ENCODE measurements at places on chromosomes 7 and 10.

DNA sequence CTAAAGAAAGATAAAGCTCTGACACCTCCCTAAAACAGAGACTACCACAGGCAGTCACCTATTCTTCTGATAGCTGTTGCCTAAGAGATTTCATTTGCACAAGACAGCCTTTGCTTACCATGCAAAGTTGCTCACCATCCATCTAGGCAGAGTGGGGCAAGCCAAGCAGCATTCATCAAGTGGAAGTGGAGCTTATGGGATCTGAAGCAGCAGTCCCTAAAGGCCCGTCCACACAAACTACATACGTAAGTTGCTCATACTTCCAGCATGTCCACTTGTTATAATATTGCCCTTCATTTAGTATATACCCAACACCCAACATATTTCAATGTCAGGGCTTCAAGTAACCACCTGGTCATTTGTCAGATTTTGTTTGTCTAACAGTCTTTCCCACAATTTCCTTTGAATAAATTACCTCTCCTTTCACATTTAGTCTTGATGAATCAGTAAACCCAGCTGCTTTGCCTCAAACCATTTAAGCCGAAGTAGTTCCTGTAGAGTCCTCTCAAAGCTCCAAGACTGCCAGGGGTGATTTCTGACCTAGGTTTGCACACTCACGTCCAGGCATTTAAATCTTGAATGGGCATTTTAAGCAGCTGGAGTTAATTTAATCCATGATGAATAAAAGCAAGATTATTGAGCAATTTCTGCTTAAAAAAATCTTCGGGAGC is 67.9 kb downstream of the ATAD1 start:
- DNase-seq: no peak

DNA sequence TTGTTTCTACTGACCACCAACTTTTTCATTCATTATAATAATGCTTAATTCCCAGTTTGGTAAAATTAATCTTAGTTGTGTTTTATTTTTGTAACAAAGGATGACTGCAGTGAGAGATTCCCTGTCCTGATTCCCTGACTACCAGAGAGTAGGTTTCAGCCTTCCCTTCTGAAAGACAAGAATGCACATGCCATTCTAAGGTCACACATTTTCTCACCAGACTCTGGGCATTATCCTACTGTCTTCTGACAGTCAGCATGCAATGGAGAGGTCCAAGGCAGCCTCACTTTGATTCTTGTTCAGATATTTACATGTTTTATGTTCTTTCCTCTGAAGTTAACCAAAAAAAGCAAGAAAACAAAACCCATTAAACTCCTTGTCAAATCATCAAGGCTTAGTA is 372.7 kb upstream of the CDC14C start:
- no peak for DNase-seq

DNA sequence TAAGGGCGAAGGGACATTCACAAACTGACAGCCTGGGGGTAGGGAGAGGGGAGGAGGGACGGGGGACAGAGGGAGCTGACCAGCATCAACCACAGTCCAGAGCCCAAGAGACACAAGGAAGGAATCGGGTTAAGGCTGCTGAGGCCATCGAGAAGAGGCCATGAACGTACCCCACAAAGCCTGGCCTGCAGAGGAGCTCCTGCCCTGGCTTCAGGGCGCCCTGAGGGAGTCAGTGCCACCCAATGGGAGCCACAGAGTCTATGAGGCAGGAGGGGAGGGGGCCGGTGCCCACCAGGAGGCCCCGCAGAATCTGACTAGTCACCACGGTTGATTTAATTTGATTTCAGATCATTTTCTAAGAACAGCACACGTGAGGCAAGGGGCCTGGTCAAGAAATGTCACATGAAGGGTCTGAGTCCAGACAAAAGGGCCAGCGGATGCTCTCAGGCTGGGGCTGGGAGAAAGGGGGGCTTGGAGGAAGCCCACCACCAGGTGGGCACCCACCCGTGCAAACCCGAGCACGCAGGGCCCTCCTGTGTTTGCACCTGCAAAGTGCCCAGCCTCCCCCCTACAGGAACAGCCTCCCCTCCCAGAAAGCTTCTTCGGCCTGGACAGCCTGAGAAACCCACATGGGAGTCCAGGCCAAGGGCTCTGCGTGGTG is 40.4 kb downstream of the CAMK2B start:
- no peak for DNase-seq

GRCh38 chr7:40629891-40630290 is 495.1 kb downstream of the SUGCT start:
- no peak for DNase-seq

DNA sequence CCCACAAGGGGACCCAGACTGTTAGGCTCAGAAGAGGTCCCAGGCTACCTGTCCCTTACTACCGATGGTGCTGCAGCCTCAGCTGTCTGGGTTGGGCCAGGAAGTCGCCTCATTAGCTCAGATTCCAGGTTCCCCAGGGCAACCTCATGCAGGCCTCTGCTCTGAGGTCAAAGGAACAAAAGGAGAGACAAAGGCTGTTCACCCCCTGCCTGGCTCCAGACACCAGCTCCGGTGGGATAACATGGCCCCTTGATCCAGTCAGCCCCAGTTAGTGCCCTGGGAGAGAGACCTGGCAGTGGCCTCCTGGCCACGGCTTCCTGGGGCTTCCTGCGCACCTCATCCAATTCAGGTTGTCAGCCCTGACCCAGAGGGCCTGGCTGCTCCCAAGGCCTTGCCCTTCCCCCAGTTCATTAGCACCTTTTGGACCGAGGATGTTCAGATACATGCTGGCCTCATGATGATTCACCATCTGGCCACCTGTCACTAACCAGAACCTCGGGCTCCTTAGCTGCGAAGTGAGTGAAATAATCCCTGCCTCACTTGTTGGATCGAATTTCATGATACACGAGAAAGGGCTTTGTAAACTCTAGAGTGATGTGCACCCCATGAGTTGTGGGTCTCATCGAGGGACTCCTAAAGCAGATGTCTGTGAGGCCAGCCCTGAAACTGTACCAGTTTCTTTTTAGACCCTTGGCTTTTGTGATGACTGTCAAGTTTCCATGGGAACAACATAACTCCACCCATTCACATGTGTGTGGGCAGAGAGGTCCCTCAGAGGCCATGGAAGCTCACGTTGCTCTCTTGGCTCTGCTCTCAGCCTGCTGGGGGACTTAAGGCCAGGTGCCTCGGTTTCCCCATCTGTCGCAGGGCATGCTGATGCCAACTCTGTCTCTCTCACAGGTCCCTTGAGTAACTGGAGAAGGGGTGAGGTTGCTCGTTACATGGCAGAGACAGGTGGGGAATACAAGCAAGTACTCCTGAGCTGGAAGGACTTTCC is 79.5 kb upstream of the PCBD1 start:
- DNase-seq: no peak

- DNase-seq: no peak
These were observed 33.2 kb downstream of the TMEM120A start for GRCh38 chr7:75961218-75961617.

GRCh38 chr10:49141541-49142332 is 7.9 kb upstream of the FAM170B start:
- DNase-seq: no peak

Measured in thoracic aorta (tissue), 2 donors.